ENCODE measurements at places on chromosomes 2 and 18.
A peak's percentile ranks its signal among the peaks of the same experiment; 100 is the strongest.

- DNase-seq, result no peak
Observed at GRCh38 chr2:168194784-168195522, 52.4 kb downstream of the STK39 start.

GRCh38 chr2:100810603-100811145, 9.3 kb upstream of the NPAS2 start:
- no peak for DNase-seq

DNA sequence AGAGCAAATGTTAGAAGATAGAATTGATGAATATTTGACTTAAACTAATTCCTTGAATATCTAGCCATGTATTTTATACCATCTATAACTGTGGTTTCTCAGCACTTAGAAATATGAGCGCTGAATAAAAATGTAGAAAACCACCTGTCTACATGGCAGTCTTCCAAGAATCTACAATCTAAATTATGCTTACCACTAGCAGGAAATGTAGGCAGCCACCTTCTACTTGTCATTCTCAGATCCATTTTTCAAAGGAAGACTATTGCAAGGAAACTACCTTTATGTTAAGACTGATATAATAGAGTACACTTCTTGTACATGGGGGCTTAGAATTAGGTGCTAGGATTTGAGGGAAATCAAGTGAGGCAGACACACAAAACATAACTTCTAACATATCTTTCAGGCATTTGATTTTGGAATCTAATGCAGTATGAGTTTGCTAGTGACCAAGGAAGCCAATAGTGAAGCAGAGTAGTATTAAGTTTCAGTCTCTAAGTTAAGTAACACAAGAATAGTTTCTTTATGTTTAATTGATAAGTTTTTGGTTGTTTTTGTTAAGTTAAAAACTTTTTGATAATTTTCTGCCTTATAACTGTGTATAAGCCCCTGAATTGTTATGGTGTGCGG, 175.9 kb upstream of the ITGA4 start:
- no peak for DNase-seq

- DNase-seq, result no peak
Observed at GRCh38 chr2:171670655-171671054, 16.6 kb upstream of the DYNC1I2 start.

GRCh38 chr2:42568401-42569115, at the start of gene MTA3:
Gene MTA3 (plus strand): TSS chr2:42568632. CDS start chr2:42568746, 114 bp downstream.
- peak; percentile 15 for DNase-seq

GRCh38 chr2:136008205-136008865, 22.9 kb upstream of the DARS1 start:
- DNase-seq, result peak; percentile 46

- DNase-seq, result no peak
Observed at GRCh38 chr2:45332094-45332493, 279.0 kb downstream of the SRBD1 start.

DNA sequence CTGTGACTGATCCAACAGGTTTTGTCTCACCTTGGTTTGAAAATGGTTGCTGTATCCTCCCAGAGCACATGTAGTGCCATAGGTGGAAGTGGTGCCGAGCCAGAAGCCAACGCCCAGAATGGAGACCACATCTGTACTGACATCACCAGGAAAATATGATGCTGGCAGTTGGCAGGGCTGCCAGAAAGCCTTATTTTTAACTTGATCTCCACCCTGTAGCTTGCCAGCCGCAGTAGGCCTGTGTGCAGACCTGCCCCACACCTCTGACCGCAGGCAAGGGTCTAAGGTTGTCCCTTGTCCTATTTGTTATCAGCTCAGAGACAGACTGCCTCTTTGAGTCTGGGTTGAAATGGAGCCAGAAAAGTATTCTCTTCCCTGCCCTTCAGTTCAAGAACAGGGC, 123.5 kb upstream of the EML6 start:
- DNase-seq, result no peak

- DNase-seq, result no peak
Observed at GRCh38 chr2:238376884-238377391, 49.8 kb upstream of the ASB1 start.

Data from activated CD8-positive, alpha-beta memory T cell treated with anti-CD3 and anti-CD28 coated beads for 1 hour (primary cell).